RCC 7860 (cell line): ENCODE measurements at places on chromosomes 1 and 21.

DNA sequence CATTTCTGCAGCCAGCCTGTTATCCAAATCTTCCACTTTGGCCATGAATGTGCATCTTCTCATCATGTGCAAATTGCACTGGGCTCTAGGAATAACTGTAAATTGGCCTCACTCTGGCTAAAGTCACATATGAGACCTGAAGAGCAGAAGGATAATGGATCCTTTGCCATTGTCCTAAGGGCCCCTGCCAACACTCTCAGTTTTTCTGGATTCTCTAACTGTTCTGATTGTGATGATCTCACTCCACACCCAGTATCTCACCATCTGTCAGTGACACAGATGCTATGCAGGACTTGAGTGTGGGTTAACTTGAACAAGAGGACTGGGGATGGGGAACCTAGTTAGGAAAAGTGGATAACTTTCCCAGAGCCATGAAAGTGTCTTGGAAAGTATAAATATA, 8.5 kb upstream of the FYB2 start:
- DNase-seq: no peak

DNA sequence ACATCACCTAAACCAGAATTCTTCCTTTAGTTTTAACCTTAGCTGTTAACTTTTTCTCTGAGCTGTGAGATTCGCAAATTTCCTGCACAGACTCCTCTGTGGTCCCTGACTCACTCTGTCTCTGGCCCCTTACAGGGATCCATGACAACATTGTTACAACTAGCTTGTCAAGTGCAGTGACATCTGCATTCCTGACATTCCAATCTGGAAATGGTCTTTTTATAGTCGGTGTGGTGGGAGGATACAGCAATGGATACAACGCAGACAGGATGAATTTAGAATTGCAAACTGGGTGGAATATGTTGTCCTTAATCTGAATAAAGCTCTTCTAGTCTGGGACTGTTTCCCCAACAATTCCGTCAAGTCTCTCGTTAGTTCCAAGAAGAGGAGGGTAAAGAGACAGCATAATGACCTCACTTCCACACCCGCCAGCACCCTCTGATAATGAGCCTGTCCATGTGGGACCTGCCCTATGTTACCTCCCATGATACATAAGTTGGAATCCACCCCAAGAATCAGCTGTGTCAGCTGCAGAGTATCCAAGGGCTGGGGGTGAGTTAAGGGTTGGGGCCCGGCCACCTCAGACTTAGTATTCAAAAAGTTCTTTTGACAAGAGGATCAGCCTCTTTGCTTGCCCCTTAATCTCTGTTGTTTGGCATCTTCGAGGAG, 49.4 kb downstream of the ILDR2 start:
- peak; percentile 95 for DNase-seq

DNA sequence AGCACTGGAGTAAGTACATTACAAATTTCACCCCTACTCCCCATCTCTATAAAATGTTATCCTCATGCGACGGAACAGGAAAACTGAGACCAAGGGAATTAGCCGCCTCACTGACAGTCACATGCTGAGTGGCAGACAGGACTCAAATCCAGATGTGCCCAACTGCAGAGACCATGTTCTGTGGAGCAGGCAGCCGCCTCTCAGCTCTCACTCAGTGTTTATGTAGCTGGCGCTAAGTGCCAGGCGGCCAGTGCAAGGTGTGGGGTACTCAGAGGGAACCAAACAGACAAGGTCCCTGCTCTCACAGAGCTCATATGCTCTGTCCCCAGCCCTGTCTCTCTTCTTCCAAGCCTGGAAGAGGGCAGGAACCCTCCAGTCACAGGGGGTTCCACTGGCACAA, 5.1 kb downstream of the CAPZB start:
- no peak for DNase-seq

GRCh38 chr1:184698016-184698415, 56.6 kb downstream of the EDEM3 start:
- DNase-seq: no peak

DNA sequence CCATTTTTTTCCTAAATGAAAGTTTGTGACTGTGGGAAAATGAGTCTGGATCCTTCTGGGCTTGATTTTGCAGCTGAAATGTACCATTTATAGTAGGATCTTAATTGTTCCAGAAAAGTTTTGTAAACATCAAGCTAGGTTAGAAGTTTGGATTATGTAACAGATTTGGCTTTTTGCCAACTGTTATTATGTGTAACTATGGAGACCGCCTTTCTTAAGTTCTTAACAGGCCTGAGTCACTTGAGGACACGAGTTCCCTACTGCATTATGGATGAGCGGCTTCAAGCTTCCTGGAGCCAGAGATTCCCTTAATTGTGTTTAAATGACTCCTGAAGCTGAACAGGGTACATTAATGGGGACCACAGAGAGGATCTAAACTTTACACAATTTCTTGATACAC, 22.2 kb downstream of the SLC25A33 start:
- DNase-seq: peak; percentile 64
